ENCODE measurements at places on chromosomes 5 and 9. TPM values are rescaled to one million over a fixed set of nuclear protein-coding genes. Genes with fewer than 3 reads are reported as not detected.

GPR21 gene
- 1.0 TPM for total RNA-seq

PCSK1 gene
- not detected for total RNA-seq

- peaks cover 4% of the 10 kb centered on the region for H3K4me1 ChIP-seq
- H3K36me3 ChIP-seq: no peaks in the 10 kb centered on the region
- no peak overlapping the region for H3K27ac ChIP-seq
- H3K4me3 ChIP-seq: no peak overlapping the region
- H3K27me3 ChIP-seq: peaks cover 46% of the 10 kb centered on the region
Observed at GRCh38 chr9:94610181-94610606, 16.6 kb upstream of the FBP2 start.

DNA sequence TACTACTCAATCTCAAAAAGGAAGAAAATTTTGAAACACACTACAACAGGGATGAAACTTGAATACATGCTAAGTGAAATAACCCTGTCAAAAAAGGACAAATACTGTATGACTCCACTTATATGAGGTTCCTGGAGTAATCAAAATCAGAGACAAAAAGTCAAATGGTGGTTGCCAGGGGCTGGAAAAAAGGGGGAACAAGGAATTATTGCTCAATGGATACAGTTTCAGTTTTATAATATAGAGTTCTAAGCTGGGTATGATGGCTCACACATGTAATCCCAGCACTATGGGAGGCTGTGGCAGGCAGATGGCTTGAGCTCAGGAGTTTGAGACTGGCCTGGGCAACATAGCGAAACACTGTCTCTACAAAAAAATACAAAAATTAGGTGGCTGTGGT is 29.0 kb downstream of the ETF1 start:
- no peak overlapping the region for H3K27ac ChIP-seq
- peaks cover under 1% of the 10 kb centered on the region for H3K4me1 ChIP-seq
- H3K27me3 ChIP-seq: no peaks in the 10 kb centered on the region
- no peak for DNase-seq
- H3K36me3 ChIP-seq: peaks cover 75% of the 10 kb centered on the region

GRCh38 chr9:28650327-28650726 is 1077.0 kb upstream of the C9orf72 start:
- no peaks in the 10 kb centered on the region for H3K36me3 ChIP-seq
- no peak for DNase-seq
- H3K27me3 ChIP-seq: no peaks in the 10 kb centered on the region
- no peak overlapping the region for H3K27ac ChIP-seq
- no peak overlapping the region for H3K4me3 ChIP-seq
- no peaks in the 10 kb centered on the region for H3K4me1 ChIP-seq

DNA sequence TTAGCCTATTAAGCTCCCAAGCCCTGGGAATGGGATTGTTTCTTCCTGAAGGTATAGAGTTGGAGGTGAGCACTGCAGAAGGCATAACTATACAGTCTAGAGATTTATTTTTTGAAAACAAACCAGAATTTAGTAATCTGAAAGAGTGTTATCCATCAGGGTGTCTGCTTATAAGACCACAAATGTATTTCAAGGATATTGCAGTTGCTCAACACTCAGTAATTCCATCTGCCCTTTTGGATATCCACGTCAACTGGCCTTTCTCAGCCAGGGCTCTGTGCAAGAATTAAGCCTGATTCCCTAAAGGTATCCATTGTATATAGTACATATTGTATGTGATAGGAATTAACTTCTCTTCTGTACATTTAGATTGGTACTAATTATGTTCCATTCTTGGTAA is 15.0 kb upstream of the IL31RA start:
- no peaks in the 10 kb centered on the region for H3K4me1 ChIP-seq
- H3K27ac ChIP-seq: no peak overlapping the region
- no peaks in the 10 kb centered on the region for H3K36me3 ChIP-seq
- no peak overlapping the region for H3K4me3 ChIP-seq
- DNase-seq: no peak

DNA sequence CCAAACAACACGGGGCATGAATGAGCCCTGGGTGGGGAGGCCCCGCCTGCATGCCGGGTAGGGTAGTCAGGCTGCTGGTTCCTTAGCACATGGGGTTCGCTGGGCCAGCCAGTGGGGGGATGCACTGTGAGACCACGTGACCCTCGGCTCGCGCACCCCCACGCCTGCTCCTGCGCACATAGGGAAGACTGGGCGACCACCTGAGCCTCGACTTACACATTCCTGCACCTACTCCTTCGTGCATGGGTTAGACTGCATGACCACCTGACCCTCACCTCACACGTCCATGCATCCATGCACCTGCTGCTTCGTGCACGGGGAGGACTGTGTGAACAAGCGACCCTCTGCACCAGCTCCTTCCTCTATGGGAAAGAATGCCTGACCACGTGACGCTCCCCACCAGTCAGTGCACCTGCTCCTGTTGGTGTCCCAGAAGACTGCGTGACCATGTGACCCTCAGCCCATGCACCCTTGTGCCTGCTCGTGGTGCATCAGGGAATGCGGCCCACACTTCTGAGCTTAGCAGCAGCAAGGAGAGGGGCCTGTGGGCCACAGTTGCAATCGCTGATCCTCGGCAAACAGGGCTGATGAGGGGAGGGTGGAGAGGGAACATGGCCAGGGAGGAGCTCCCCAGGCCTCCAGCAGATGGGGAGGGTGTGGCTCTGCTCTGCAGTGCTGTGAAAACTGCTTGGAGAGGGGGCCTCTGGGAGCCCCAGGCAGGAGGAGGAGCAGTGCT is 18.1 kb downstream of the LPCAT1 start:
- no peaks in the 10 kb centered on the region for H3K27me3 ChIP-seq
- H3K4me1 ChIP-seq: peaks cover 6% of the 10 kb centered on the region
- no peak overlapping the region for H3K4me3 ChIP-seq
- no peak overlapping the region for H3K27ac ChIP-seq

GRCh38 chr5:103340717-103341388 is 82.3 kb downstream of the MACIR start:
- H3K27ac ChIP-seq: no peak overlapping the region
- DNase-seq: peak; percentile 10
- peaks cover 16% of the 10 kb centered on the region for H3K27me3 ChIP-seq
- H3K36me3 ChIP-seq: no peaks in the 10 kb centered on the region

DNA sequence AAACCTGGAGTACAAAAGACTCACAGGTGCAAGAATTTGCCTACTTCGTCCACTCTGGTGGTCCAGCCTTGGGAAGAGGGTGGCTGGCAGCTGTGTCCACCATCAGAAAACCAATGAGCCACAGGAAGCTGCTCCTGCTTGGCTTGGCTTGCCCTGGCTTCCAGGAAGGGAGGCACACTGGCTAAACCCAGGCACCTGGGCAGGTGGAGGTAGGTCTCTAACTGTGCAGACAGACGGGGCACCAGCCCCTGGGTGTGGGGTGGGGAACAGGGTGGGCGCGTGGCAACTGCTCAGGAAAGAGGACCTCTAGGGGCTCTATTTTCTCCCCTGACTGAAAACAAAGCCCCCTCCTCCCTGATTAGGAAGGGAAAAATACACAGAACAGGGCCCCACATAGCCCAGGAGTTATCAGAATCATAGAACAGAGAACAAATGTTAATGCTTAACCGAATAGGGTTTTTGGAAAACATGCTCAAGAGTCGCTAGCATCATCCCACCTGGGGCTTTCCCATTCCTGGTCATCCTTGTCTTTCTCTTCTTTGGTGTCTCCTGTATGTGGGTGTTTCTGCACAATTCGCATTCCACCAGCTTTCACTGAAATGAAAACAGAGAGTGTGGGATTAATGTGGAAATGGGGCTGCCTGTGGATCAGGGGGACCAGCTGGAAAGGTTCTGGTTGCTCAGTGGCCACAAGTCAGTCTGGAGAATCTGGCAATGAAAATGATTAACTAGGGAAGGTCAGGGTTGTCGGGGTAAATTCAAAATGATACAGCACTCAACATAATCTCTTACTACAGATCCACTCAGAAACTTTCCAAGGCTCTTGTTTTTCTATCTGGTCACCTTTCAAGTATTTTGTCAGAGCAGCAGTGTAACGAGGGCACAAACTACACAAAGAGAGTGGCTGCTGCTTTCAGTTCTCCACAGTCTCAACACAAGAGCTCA is 13.1 kb downstream of the DAP start:
- peaks cover 47% of the 10 kb centered on the region for H3K36me3 ChIP-seq
- H3K4me3 ChIP-seq: no peak overlapping the region
- DNase-seq: no peak
- H3K27me3 ChIP-seq: no peaks in the 10 kb centered on the region

- H3K36me3 ChIP-seq: peaks cover 63% of the 10 kb centered on the region
- H3K27me3 ChIP-seq: no peaks in the 10 kb centered on the region
- H3K4me3 ChIP-seq: peak overlapping the region; percentile 15
- DNase-seq: no peak
Observed at GRCh38 chr5:14671414-14671813, 6.9 kb downstream of the OTULIN start.

DNA sequence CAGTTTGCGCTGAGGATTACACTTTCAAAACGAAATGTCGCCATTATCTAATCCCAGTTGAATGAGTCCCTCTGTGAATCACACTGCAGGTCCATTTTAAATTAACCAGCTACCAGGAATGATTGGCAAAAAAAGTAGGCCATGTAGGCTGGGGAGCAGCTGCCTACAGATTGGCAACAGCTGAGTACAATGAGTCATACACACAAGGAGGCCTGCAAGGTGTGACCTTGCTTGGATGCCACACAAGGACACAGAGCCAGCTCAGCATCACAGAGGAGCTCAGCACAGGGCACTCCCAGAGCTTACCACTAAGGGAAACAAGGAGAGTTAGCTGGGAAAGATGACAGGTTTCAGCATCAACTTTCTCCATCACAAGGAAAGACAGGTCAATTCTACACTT is 12.9 kb downstream of the HAVCR1 start:
- peaks cover 26% of the 10 kb centered on the region for H3K4me1 ChIP-seq
- no peaks in the 10 kb centered on the region for H3K27me3 ChIP-seq
- H3K4me3 ChIP-seq: no peak overlapping the region
- peaks cover 5% of the 10 kb centered on the region for H3K36me3 ChIP-seq
- H3K27ac ChIP-seq: no peak overlapping the region

DNA sequence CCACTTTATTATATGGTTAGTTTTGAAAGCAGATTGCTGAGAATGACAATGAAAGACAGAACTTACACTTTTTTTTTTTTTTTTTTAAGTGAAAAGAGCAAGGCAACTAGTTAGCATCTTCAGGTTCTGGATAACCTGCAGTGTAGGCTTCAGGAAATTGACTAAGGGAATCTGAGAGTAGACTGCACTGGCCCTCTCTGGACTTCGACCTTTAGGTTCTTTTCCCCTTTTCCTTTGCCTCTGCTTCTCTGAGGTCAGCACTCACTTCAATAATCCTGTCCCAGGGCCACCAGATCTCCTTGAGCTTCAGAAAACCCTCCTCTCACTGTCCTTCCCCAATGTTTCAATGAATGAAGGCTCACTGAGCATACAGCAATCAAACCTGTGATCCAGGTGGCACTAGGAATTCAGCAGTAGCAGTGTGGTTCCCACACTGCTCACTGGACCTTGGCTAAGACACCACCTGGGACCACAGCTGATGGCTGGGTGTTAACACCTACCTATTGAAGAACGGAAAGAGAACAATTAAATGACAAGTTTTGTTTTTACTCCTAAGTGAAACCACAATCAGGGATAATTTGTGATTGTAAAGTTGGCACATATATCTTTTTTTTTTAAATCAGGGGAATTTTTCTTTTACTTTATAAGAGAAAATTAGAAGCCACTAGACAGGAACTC is 85.8 kb upstream of the IL6ST start:
- H3K27me3 ChIP-seq: peaks cover 3% of the 10 kb centered on the region
- H3K36me3 ChIP-seq: no peaks in the 10 kb centered on the region
- no peak overlapping the region for H3K4me3 ChIP-seq

DNA sequence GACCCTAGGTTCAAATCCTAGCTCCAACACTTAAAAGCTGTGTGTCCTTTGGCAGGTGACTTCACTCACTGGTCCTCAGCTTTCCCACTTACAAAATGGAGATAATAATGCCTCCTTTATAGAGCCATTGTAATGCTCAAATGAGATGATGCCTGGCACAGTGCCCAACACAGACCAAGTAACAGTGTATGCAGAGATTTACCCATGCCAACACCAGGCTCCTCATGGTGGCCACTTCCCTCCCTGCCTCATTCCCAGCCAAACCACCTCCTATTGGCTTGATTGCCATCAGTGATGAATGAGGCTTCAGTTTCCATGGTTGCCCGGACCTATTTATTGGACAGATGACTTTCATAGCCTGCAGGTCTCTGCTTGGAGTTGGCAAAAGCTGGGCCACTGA is 469.4 kb downstream of the CDK5RAP2 start:
- no peak overlapping the region for H3K27ac ChIP-seq
- no peaks in the 10 kb centered on the region for H3K36me3 ChIP-seq
- DNase-seq: no peak
- no peaks in the 10 kb centered on the region for H3K4me1 ChIP-seq

GRCh38 chr9:119758241-119758640 is 389.0 kb upstream of the BRINP1 start:
- no peak overlapping the region for H3K27ac ChIP-seq
- no peaks in the 10 kb centered on the region for H3K4me1 ChIP-seq
- H3K27me3 ChIP-seq: no peaks in the 10 kb centered on the region
- no peaks in the 10 kb centered on the region for H3K36me3 ChIP-seq

DNA sequence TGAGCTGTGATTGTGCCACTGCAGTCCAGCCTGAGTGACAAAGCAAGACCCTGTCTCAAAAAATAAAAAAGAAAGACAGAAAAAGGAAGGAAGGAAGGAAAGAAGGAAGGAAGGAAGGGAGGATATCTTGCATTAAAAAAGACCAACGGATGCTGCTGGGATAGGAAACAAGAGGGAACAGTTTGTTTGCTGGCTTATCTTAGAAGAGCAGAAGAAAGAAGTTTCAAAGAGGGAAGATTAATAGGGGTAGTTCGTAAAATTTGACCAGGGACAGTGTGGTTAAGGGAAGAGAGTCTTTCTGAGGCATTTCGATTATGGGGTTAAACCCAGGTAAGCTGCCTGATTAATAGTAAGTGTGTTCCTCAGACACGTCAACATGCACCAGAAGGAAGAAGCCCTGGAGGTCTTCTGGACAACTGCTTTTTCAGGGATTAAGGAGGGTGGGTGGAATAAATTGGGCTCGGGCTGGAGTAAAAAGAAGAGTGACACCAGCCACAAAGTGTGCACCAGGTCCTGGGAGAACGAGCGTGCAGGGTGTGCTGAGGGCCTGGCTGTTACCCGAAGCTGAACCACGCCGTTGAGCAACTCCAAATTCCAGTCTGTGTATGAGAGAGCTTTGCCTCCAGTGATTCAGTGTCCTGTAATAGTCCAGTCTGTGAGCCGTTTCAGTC is 24.8 kb downstream of the FYB1 start:
- DNase-seq: no peak
- peaks cover 74% of the 10 kb centered on the region for H3K4me1 ChIP-seq
- H3K36me3 ChIP-seq: peaks cover 17% of the 10 kb centered on the region
- H3K27ac ChIP-seq: peak overlapping the region; percentile 74
- no peaks in the 10 kb centered on the region for H3K27me3 ChIP-seq

GRCh38 chr9:75431375-75431774 is 343.1 kb downstream of the OSTF1 start:
- DNase-seq: no peak
- no peak overlapping the region for H3K4me3 ChIP-seq
- no peaks in the 10 kb centered on the region for H3K4me1 ChIP-seq

- no peak within 1 kb of the TSS for H3K4me3 ChIP-seq
- H3K27me3 ChIP-seq: no peaks in the 10 kb centered on the region
- peaks cover 9% of the 10 kb centered on the region for H3K4me1 ChIP-seq
- H3K27ac ChIP-seq: no peak within 1 kb of the TSS
- no peak for DNase-seq
Observed at GRCh38 chr9:136764301-136764891, at the start of gene LCN15. Gene LCN15 (minus strand): TSS chr9:136764518. CDS start chr9:136764488, 30 bp downstream.

GRCh38 chr5:1141834-1142233 is 30.0 kb upstream of the SLC12A7 start:
- H3K27ac ChIP-seq: no peak overlapping the region
- peaks cover 7% of the 10 kb centered on the region for H3K4me1 ChIP-seq
- DNase-seq: no peak
- no peak overlapping the region for H3K4me3 ChIP-seq
- no peaks in the 10 kb centered on the region for H3K36me3 ChIP-seq
